ENCODE measurements at places on chromosomes 2 and 18.
A peak's percentile ranks its signal among the peaks of the same experiment; 100 is the strongest.

- peak; percentile 11 for DNase-seq
Measured at GRCh38 chr2:158637357-158637756, 157.8 kb upstream of the DAPL1 start.

DNA sequence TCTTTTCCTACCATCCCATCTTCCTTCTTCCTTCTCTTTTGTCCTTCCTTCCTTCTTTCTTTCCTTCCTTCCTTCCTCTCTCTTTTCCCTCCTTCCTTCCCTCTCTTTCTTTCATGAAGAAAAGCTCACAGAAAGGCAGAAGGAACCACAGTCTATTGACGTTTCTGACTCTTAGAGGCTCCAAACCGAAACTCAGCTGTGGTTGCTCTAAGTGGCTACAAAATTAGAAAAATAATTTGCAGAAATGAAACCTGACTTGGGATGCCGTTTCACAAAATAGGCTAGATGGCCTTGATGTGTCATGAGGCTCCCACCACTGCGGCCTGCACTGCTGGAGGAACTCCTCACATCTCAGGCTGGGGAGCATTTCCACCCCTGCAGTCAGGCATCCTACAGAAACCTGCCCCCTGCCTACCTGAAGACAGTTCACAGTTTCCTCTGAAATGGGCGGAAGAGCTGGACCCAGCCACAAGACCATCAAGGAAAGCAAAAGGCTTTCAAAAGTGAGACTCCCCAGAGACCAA, 165.6 kb downstream of the SMAD7 start:
- DNase-seq, result no peak

DNA sequence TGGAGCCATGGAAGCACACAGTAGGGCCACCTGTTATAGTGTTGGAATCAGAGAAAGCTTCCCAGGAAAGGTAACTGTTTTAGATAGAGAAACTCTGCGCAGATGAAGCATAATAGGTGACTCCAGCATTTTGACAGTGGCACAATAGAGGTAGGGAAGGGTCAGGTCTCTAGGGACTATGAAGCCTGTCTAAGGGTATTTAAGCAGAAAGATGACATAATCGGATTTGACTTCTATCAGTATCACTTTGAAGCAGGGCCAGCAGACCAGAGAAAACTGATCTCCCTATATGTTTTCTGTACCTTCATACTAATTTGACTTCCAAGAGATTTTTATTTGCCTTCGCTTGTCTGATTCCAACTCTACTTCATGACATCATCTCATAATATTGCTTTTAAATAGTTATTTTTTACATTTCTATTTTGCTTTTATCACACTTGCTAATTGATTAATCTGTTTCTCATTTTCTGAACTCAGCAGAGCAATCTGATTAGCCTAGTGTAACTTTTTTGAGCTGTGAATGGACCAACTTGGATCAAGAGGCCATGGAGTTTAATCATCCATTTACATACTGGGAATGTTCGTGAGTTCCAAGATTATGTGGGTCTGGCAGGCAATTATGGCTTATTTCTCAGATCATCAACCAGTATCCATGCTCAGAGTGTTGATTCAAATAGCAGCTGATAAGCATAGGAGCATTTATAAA, 8.4 kb upstream of the HIBCH start:
- DNase-seq, result no peak

- no peak for DNase-seq
Measured at GRCh38 chr2:195694553-195694952, 37.5 kb downstream of the SLC39A10 start.

DNA sequence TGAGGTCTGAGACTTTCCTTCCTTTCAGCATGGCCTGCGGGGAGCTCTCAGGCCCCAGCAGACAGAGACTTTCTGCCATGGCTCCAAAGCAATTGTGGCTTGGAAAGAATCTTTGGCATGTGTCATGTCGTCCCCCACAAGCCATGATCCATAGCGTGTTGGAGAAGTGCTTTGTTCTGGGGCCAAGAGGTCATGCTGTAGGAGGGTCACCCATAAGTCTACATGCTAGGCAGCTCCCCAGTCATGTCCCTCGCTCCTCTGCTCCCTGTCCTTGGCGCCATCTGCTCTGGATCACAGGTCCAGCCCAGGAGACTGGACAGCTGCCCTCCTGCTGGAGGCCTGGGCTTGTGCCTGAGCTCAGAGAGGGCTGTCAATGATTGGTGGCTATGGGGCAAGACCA, 78.8 kb upstream of the LCLAT1 start:
- no peak for DNase-seq

GRCh38 chr2:236614551-236614950, 44.9 kb downstream of the ACKR3 start:
- DNase-seq, result no peak

DNA sequence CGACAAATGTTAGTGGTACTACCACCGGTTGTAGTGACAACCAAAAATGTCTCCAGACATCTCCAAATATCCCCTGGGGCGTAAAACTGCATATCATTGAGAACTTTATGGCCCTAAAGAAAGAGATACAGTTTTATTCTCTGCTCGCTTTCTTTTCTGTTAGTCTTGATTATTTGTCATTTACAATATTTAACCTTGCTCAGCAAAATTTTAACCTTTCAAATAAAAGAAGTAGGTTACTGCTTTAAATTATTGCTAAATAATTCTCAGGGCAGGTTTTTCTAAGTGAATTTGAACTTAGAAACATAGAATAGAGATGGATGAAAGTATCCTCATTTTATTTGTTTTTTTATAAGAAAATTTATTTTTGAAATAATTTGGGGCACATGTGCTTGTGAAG, 67.9 kb downstream of the BMPR2 start:
- no peak for DNase-seq

GRCh38 chr18:7600528-7601245, 33.6 kb downstream of the PTPRM start:
- no peak for DNase-seq

DNA sequence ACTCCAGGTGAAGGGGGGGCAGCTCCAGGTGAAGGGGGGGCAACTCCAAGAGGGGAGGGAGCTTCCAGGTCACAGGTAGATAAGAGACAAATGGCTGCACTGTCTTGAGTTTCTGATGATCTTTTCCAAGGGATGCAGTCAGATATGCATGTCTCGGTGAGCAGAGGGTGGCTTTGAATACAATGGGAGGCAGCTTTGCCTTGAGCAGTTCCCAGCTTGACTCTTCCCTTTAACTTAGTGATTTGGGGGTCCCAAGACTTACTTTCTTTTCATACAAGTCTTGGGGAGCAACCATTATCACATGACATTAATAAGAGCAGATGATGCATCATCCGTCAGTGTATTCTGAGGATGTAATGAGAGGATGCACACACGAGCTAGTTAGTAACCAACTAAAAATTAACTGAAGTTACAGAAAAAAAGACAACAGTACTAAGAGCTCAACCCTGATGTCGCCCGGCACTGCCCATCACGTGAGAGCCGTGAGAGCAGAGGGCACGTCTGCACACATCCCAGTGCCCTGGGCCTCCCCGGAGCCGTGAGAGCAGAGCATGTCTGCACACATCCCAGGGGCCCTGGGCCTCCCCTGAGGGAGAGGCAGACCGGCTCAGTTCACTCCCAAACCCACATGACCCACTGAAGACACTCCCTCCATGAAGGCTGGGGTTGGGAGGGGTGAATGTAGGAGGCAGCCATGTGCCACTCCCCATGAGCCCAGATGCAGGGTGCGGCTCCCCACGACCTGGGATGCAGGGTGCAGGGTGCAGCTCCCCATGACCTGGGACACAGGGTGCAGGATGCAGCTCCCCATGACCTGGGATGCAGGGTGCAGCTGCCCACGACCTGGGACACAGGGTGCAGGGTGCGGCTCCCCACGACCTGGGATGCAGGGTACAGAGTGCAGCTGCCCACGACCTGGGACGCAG, 39.4 kb downstream of the PXDN start:
- no peak for DNase-seq

DNA sequence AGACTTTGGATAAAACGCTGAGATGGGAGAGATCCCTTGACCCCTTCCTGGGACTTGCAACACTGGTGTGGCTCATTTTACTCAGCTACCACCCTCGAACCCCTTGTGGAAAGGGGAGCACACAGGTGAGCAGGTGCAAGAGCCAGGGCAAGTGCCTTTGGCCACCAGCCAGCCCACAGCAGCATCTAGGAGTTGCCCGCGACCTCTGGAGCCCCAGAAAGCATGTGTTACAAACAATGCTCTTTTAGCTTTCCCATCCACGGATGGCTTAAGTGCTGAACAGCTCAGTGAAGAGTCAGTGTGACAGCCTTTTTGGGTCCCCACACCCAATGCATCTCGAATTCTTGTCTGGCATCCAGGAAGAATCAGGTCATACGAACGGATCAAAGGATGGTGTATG, 197.8 kb downstream of the MEMO1 start:
- no peak for DNase-seq

DNA sequence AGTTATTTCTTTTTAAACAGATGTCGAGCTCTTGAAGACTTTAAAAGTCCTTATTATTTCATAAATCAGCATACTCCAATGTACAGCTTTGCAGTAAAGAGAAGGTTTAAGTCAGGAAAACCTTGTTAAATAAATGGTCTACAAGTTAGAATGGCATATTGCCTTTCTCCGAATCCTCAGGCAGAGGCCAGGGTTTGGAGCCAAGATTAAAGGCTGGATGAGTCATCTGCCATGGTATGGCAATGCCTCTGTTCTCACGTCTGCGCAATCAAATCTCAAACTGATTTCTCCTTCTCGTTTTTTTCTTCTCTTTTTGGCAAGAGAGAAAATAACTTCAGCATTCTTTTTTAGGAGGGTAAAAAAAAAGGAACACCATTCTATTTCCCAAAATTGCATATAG, 5.6 kb upstream of the KCNJ3 start:
- DNase-seq, result no peak

- DNase-seq, result no peak
Measured at GRCh38 chr2:174595116-174595809, 2.3 kb downstream of the WIPF1 start.

DNA sequence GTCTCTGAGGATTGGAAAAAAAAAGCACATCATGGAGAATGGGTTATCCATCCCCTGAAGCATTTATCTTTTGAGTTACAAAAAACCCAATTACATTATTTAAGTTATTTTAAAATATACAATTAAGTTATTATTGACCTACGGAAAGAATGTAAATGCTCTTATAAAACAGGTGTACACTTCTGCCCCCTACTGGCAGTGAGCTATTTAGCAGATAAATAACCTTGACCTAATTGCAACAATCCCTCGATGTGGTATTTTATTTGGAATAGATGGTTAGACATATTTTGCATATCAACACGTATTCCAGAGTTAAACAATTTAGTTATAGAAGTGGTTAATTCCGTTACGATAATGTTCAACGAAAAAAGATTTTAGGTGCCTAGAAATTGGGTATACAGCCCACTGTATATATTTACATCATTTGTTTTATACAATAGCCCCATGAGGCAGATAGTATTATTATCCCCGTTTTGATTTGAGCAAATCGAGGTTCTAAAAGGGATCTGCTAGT, 9.1 kb upstream of the DAW1 start:
- DNase-seq, result no peak

DNA sequence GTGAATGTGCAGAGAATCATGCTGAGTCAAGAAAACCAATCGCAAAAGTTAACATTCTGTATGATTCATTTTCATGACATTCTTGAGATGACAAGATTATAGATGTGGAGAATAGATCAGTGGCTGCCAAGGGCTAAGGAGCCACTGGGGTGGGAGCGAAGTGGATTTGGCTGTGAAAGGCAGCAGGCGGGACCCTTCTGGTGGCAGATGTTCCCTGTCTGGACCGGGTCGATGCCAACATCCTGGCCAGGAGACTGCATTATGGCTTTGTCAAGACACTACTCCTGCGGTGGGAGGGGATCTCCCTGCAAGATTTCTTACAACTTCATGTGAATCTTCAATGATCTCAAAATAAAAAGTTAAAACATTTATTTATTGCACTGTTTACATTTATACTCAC, 427.9 kb downstream of the GALR1 start:
- DNase-seq, result no peak

DNA sequence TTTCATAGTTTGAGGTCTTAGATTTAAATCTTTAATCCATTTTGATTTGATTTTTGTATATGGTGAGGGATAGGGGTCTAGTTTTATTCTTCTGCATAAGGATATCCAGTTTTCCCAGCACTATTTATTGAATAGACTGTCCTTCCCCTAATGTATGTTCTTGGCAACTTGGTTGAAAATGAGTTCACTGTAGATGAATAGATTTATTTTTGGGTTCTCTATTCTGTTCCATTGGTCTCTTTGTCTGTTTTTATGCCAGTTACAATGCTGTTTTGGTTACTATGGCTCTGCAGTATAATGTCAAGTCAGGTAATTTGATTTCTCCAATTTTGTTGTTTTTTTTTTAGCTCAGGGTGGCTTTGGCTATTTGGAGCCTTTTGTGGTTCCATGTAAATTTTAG, 5.9 kb downstream of the FAM171B start:
- no peak for DNase-seq

- DNase-seq, result no peak
Measured at GRCh38 chr2:222745836-222746559, 74.5 kb downstream of the MOGAT1 start.

- no peak for DNase-seq
Measured at GRCh38 chr2:102880731-102881130, 118.9 kb downstream of the TMEM182 start.

DNA sequence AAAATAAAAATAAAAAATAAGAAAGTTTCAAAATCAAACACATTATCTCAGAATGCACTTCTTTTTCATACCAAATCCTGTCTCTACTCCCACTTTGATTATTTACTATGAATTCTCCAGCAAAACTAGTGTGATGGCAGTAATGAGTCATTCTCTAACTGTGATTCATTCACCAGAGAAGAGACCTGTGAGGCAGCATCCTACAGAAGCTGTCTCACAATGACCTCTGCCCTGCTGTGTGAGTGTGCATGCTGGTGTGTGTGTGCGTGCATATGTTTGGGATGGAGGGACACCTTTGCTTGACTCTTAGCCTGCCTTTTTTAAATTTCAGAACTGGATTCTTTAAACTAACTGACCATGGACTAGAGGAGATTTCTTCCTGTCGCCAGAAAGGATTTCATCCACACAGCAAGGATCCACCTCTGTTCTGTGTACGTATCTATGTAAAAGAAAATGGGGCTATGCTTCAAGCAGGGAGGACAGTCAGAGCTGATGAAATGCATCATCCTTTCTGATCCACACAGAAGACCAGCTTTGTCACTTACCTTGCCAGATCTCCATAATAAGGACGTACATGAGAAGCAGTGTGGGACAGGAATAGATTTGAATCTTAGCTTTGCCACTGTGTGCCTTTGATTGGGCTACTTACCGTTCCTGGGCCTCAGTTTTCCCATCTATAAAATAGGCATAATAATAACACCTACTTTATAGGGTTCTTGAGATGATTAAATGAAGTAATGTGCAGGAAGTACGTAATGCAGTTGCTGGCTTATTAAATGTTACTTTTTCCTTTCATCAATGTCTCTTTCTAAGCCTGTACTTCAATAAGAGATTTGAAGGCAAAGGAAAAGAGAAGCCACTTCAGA, 31.2 kb downstream of the STAMBP start:
- peak; percentile 76 for DNase-seq

DNA sequence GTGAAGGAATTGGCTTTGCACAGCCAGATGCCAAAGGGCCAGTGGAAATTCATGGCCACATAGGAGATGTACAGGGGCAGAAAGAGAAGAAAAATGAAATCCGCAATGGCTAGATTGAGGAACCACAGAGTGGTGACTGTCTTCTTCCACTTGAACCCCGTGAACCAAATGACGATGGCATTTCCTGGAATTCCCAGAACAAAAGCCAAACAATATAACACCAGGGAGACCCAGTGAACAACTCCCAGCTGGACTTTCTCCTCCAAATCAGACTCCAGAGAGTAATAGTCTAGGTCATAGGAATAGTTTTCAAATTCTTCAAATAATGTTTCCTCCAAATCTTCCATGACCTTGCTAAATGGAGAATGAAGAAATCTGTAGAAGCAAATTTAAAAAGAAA, 17.2 kb downstream of the EEF1B2 start:
- no peak for DNase-seq

GRCh38 chr2:201280191-201281040, 20.1 kb downstream of the CASP8 start:
- DNase-seq, result no peak
